ENCODE measurements at places on chromosomes 6 and 20.
A peak's percentile ranks its signal among the peaks of the same experiment; 100 is the strongest.

DNA sequence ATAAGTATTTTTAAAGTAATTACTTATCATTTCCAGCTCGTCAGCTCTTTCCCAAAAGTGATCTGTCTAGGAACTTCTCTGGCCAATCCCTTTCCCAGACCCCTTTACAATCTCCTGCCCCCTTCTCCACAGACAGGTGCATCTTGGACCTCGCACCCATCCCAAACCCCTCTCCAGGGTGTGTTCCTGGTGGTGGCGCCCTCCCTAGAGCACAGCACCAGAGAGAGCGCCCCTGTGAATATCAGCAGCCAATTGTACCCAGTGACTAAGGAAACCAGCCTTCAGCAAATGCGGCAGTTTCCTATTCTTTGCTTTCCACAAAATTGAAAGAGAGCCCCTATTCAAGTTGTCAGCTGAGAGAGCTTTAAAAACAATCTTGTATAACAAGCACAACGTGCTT lies 157.7 kb downstream of the RNASET2 start:
- DNase-seq, result no peak

- no peak for DNase-seq
Measured at GRCh38 chr6:162463576-162463975, 264.0 kb downstream of the PRKN start.

- DNase-seq, result no peak
Measured at GRCh38 chr6:111604259-111605099, 1.2 kb downstream of the TRAF3IP2 start.

DNA sequence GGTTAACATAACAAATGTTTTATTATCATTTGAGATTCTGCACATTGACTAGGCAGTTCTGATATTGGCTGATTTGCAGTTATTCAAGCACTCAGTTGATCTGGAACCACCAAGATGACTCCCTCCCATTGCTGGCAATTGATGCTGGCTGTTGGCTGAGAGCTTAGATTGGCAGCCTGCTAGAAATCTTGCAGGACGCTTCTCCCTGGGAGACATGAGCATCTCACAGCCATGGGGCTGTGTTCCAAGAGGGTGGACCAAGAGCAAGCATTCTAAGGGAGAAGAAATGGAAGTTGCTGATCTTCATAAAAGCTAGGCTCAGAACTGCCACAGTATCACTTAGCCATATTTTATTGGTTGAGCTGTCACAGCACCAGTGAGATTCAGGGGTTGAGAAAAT lies 233.4 kb upstream of the ID4 start:
- no peak for DNase-seq

- DNase-seq, result no peak
Measured at GRCh38 chr20:45670139-45670538, at the start of gene WFDC11. Gene WFDC11, minus strand, starts transcription at chr20:45670239. Its CDS starts 19,639 bp downstream, at chr20:45650600.

GRCh38 chr6:33112148-33112547 lies 36.4 kb downstream of the HLA-DPB1 start:
- DNase-seq, result peak; percentile 65

- DNase-seq, result no peak
Measured at GRCh38 chr20:36402708-36403107, 96.6 kb downstream of the DLGAP4 start.
